ENCODE measurements at places on chromosomes 6 and 20.

- no peak for DNase-seq
These were observed 12.1 kb downstream of the LGSN start for GRCh38 chr6:63307581-63308246.

GRCh38 chr20:52794853-52795252 is 177.3 kb upstream of the TSHZ2 start:
- DNase-seq = no peak

GRCh38 chr6:163701762-163702161 is 287.2 kb downstream of the QKI start:
- no peak for DNase-seq

DNA sequence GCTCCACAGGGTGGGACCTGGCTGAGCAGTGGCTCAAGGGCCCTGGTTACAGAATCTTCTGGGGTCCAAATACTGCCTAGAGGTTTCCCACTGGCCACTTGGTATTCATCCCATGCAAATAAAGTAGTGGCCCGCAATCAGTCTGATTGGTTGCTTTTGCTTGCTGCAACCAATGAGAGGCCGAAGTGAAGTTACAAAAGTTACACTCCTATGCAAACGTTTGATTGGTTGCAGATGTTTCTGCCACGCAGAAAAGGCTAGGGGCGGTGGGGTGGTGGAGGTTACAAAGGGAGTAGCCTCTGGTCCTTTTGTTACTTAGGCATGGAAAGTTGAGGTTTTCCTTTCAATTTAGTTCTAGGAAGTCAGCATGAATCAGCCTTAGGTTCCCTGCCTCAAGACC is 3.6 kb upstream of the NHLRC1 start:
- no peak for DNase-seq

- DNase-seq = no peak
These were observed 930.6 kb downstream of the KIF16B start for GRCh38 chr20:15642676-15643075.

GRCh38 chr6:38806271-38806670 is 91.2 kb downstream of the DNAH8 start:
- DNase-seq = no peak

DNA sequence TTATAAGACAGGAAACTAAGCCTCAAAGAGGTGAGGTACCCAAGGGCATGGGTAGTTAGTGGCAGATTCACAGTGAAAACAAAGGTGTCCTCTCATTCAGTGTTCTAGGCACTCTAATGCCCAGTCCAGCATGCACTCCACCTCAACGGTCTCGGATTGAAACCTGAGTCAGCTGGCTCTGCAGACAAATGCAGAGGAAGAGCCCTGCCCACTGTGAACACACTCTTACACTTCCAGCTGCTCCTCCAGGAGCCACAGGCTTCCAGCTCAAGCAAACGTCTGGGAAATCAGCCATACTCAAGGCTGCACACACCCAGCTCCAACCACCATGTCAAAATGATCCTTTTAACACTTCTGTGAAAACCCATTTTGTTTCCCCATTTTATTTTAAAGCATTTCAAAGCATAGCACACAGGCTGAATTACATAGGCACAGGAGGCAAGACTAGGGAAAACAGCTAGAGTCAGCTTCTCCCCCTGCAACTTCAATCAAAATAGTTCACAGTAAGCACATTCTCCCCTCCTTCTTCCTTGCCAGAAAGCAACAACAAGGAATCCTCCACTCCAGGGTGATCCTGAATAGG is 3.0 kb upstream of the IL17A start:
- no peak for DNase-seq

GRCh38 chr20:2002365-2002764 is 8.5 kb upstream of the PDYN start:
- no peak for DNase-seq

DNA sequence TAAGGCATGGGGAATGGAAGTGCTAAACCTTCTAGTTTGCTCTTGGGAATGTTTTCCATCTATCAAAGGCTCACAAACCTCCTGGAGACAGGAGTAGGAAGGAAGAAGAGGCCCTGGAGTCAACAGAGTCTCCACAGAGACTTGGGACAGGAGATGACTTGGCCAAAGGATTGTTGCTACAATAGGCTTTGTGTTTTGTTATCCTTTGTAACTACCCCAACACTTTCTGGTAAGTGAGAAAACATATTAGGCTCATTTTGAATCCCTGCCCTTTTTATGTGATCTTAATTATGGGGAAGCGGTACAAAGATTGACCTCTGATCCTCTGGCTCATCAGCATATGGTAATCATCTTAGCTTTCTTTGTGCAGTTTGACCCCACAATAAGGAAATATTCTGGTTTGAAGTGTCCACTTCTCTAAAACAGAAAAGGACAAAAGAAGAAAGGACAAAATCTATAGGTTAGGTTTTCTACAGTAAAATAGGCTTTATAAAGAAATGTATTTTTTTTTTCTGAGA is 24.1 kb upstream of the GTF3C6 start:
- DNase-seq = no peak

DNA sequence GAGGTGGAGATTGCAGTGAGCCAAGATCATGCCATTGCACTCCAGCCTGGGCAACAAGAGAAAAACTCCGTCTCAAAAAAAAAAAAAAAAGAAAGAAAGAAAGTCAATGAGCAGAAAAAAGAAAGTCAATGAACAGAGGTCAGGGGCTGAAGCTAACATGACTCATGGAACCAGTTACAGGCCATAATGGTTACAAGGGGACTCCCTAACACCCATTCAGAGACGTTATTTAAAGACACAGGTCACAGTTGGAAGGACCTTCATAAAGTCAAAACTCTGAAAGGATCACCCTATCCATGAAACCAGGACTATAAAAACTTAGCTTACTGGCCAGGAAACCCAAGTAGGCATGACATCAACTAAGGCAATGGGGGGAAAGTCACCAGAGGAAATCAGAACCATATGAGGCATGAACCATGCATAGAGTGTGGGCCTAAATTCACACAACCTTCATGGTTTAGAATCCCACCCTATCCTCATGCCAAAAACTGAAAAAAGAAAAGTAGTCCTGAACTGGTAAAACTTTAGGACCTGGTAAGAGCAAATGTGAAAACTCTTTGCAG is 18.2 kb downstream of the FBXL4 start:
- DNase-seq = no peak

DNA sequence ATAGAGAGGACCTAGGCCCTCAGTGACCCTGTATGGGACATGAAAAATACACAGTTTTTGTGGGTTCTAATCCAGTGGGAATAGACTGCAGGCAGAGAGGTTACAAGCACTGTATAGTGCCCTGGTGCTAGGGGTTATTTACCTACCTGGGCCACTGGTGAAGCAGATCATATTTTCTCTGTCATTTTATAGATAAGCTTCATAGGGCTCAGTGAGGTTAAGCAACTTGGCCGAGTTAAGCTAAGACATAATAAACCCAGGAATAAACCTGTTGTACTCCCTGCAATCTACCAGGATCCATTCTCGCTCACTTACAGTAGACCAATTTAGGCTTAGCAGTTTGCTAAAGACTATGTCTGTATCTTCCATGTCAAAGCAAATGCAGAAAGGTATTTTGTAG is 340.6 kb upstream of the KHDRBS2 start:
- DNase-seq = no peak

DNA sequence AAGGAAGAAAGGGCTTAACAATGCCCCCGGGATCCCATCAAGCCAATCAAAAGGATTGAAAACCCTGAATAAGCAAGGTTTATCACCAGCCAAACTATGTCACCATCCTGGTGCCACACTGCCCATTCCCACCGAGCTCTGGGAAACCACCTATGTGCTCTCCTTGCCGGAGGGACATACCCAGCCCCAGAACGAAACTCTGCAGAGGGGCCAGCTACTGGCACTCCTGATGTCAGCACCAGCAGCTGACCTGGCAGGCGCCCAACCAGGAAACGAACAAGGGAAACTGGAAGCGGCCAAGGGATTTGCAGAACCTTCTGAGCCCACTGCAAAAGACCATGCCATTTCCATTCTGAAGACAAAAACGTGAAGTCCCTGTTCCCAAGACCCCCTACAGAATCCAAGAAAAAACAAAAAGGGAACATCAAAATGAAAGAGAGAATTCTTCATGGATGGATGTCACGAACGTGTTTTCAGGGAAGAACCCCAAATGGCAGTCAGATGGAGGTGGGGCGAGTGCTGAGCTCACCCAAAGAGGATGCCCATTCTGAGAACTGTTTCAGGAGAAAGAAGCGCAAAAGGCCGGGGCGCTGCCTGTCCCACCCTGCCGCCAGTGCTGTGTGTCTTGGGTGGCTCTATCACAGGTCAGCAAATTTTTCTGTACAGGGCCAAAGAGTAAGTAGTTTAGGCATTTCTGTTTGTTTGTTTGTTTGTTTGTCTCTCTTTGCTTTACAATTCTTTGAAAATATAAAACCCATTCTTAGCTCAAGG is 305.2 kb downstream of the ESR1 start:
- DNase-seq = no peak

- DNase-seq = no peak
These were observed 168.6 kb downstream of the RNF144B start for GRCh38 chr6:18555750-18556149.

GRCh38 chr6:35343835-35344550 is 1.6 kb downstream of the PPARD start:
- DNase-seq = no peak

DNA sequence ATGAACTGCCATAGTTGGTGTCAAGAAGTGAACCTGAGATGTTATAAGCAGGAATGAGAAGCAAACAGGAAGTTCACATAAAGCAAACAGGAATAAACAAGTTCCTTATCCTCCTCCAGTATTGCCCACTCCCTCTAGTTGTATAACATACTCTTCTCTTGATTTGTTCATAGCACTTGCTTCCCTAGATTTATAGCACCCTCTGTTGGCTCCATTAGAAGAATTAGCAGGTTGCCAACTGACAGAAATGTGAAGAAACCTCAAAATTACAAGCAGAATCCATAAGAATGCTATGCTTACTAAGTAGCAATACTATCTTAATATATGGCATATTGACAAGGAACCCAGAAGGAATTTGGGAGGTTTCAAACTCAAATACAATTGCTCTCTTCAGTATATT is 195.4 kb downstream of the TBX18 start:
- no peak for DNase-seq

- DNase-seq = no peak
These were observed 163.3 kb downstream of the TAF4 start for GRCh38 chr20:61902221-61902869.

DNA sequence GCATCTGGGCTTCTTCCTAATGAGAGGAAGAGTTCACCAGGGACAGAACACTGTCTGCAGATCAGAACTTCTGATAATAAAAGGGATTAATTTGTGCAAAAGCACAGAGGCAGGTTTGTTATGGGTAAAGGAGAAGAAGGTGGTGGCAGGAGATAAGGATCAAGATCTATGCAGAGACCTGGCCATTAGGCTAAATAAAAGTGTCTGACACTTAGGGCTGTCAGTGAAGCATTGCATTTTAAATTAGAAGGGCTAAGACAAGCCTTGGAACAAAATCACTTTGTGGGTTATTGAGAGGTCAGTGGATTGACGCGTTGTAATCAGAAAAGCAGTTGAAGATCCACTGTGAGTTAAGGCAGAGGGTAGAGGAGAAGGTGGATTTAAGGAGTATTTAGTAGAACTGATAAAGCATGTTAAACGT is 76.8 kb downstream of the MAP3K4 start:
- DNase-seq = no peak

GRCh38 chr6:127201321-127201720 is 65.3 kb upstream of the RNF146 start:
- DNase-seq = no peak

DNA sequence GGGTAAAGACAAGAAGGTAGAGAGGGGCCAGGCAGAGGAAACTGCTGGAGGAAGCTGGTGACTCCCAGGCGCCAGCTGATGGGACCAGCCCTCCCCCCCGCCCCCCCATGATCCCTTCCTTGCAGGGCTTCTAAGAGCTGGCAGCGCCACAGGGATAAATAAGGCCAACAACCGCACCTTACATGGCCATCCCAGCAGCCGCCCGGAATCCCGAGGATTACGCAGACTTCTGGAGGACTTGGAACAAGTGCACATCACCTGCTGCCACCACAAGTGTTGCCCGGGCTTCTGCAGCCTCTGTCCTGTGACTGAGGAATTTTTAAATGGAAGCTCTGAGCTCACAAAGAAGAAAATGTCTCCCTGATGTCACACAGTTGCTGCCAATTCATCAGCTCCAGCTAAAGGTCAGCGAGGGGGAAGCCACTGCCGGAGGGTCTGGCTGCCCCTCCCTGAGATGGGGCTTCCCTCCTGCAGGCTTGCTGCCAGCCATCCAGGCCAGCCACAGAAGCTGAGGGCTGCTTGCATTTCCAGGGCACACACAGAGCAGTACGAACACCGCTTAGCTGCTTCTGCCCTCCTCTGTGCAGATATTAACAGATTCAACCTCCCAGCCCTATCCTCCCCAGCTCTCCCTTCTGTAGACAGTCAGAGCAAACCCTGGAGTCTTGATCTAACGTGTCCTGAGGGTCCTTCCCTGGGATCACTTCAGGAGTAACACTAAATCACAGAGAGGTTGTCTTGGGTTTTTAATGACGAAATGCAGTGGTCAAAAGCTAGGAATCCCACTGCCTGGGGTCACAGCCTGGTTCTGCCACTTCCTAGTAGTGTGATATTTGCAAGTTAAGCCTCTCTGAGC is 38.6 kb upstream of the PIM1 start:
- DNase-seq = no peak

- DNase-seq = no peak
These were observed 109.8 kb downstream of the BACH2 start for GRCh38 chr6:90186637-90187371.

DNA sequence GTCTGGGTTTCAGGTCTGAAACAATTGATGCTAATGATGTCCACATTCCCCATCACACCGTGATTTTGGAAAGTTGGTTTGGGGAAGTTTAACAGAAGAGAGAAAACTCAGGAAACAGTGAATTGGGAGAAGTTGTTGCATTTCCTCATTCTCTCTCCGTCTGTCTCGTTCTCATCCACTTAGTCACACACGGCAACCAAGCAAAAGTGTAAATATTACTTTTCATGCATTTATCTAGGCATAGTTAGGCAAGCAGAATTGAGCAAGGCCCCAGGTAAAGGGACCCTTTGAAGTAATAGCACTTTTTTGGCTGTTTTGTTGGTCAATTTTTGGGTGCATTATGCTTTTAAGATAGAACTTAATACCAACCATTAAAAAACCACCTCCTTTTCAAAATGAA is 137.0 kb upstream of the SULF2 start:
- no peak for DNase-seq

DNA sequence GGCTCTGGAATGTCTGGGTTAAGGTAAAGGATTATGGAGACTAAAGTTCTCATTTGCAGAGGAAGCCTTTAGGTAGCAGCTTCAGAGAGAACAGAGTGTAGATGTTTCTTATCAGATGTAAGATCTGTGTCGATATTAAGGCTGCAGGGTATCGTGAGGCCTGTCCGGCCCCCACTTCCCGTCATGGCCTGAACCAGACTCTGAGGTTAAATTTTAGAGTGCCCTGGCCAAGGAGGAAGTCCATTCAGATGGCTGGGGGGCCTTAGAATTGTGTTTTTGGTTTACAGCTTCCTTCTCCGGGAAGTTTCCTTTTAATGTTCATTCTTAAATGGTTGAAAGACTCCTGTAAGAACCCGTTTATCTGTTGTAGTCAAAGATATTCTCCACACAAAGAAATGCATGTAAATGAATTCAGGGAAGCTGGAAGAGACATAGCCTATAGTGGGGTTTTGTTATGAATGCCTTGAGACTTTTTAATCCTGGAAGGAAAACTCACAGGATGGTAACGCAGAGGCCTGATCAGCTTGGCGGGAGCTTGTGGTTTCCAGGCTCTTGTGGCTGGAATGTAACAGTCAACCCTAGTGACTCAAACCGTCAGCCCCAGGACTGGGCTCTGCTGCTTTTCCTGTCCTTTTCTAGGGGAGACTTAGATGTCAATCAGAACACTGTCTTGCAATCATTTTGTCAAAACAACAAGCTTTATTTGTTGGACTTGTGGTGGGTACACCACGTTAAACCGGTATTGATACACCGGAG is 34.7 kb downstream of the KIF25 start:
- no peak for DNase-seq
